Naive B cell (primary cell): ENCODE measurements at places on chromosomes 2 and 18. TPM values are rescaled to one million over a fixed set of nuclear protein-coding genes. Genes with fewer than 3 reads are reported as not detected.

The IL1RL1 gene
- polyA plus RNA-seq, result not detected

DNA sequence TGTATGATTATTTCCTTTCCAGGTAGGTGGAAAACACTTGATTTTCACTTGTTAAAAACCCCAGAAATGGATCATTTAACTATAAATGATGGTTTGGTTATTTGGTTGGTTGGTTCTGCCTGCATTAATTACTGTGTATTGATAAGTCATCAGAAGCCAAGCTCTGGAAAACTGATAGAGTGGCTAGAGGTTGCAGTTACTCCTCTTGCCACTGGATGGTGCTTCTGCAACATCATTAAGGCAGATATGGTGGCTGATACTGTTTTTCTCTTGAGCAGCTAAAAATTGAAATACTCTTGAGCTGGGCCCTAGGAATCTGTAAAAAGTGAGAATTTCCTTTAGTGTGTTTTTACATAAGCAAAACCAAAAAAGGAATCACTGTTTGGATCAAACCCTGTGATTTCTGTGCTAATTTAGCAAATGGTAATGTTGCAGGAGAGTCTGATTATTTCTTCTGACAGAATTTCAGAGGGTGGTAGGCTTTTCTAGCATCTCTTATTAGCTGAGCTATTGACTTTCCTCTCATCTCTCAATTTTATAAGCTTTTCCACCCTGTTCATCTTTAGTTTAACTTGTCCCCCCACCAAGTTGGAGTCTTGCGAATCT lies 54.3 kb downstream of the RAB10 start:
- peak; percentile 5 for DNase-seq

DNA sequence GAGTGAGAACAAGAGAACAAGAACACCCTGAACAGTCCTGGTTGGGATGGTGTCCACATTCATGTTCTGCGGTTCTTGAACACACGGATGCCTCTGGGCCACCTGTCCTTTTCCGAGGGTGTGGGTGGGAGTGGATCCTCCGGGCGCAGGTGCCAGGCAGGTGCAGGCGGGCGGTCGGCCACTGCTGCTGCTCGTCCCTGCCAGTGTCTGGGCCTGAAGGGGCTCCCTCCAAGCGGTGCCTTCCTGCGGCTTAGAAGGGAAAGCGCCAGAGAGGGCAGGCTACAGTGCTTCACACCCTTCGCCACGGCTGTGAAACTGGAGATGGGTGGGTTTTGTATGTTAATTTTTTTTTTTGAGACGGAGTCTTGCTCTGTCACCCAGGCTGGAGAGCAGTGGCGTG lies 8.0 kb upstream of the D2HGDH start:
- DNase-seq, result no peak

The EVA1A gene
- 0.27 TPM for polyA plus RNA-seq

- DNase-seq, result no peak
These were observed 255.7 kb downstream of the DSEL start for GRCh38 chr18:67260841-67261240.

- DNase-seq, result no peak
These were observed 21.3 kb downstream of the MALT1 start for GRCh38 chr18:58692422-58693185.

GRCh38 chr2:60570251-60570650 lies 16.8 kb upstream of the BCL11A start:
- no peak for DNase-seq

The CCDC68 gene
- polyA plus RNA-seq, result not detected

GRCh38 chr2:130790804-130791616 lies 35.7 kb downstream of the AMER3 start:
- DNase-seq, result no peak

GRCh38 chr18:73859837-73860397 lies 287.7 kb downstream of the FBXO15 start:
- DNase-seq, result no peak

The EGR4 gene
- polyA plus RNA-seq, result not detected

DNA sequence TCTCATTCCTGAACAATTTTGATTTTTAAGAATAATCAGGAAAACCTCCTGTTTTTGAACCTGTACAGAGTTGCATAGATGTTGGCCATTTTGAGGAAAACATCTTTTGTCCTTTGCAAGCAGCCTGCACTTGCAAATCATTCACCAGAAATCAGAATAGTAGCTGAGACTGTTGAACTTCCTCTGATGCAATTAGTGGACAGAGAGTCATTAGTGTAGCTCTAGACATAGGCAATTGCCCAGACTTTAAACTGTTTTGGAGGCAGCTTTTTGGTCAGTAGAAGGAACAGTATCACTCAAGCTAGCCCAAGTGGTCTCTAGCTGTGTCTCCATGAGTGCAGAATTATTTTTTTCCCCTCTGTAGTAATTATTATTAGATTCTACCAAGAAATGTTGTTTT lies 326.1 kb downstream of the PIK3C3 start:
- DNase-seq, result no peak

The THSD7B gene
- polyA plus RNA-seq, result not detected

- no peak for DNase-seq
These were observed 46.5 kb upstream of the MYCN start for GRCh38 chr2:15893689-15894480.

DNA sequence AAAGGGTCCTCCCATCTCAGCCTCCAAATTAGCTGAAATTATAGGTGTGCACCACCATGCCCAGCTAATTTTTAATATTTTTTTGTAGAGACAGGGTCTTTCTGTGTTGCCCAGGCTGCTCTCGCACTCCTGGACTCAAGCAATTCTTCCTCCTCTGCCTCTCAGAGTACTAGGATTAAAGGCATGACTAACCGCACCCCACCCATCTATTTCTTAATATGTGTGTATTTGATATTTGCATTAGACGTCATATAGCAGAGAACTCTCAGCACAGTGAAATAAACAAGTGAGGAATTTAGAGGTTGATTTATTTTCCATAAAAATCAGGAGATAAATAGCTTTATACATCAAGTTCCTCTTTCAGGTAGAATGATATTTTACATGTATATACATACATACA lies 213.5 kb downstream of the FSIP2 start:
- DNase-seq, result no peak

GRCh38 chr2:231133365-231134099 lies 8.7 kb upstream of the HTR2B start:
- no peak for DNase-seq

DNA sequence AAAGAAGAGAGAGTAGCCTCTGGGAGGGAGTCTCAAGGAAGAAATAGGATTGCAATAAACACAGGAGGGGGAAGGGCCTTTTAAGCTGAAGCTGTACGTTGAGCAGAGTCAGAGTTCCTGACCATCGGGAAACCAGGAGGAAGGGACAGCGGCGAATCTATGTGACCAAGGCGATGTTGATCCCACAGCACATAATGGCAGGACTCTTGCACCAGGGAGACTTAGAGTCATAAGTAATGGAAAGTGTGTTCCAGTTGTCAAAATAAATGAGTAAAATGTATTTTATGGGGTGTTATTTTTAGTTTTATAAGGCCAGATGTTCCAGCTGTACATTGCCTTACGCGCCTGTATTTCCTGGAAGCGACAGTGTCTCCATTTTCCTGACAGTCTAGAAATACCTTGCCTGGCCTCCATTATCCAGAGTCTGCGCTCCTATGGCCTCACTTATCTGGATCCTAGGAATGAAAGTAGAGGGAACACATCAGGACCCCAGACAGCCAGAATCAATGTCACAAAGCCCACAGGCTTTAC lies 152.8 kb upstream of the COPS8 start:
- no peak for DNase-seq

The PAX3 gene
- not detected for polyA plus RNA-seq

The C2orf81 gene
- polyA plus RNA-seq, result 8.8 TPM

DNA sequence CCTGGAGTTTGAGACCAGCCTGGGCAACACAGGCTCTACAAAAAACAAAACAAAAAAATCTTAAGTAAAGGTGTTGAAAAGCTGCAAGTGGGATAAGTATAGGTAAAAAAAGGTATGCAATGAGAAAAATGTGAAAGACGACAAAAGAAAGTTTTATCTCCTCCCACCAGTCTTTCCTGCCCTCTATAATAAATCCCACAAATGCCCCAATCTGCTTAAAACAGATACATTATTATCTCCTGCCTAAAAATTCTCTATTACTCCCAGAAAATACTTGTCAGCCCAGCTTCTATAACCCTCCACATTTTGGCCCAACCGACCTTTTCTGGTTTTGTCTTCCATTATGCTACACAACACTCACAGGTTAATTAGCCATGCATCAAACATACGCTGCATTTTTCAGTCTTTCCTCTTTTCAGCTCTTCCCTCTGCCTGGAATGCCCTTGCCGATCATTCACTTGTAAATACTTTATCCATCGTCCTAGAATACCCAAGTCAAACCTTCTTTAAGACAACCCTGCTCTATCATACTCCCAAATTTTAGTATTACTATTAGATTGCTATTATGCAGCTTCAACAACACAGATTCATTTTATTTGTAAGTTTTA lies 10.8 kb downstream of the ASXL2 start:
- no peak for DNase-seq

GRCh38 chr2:100999995-101000394 lies 2.1 kb upstream of the RPL31 start:
- no peak for DNase-seq

GRCh38 chr2:61753512-61753911 lies 100.3 kb downstream of the FAM161A start:
- DNase-seq, result no peak

The CAPN13 gene
- polyA plus RNA-seq, result not detected

DNA sequence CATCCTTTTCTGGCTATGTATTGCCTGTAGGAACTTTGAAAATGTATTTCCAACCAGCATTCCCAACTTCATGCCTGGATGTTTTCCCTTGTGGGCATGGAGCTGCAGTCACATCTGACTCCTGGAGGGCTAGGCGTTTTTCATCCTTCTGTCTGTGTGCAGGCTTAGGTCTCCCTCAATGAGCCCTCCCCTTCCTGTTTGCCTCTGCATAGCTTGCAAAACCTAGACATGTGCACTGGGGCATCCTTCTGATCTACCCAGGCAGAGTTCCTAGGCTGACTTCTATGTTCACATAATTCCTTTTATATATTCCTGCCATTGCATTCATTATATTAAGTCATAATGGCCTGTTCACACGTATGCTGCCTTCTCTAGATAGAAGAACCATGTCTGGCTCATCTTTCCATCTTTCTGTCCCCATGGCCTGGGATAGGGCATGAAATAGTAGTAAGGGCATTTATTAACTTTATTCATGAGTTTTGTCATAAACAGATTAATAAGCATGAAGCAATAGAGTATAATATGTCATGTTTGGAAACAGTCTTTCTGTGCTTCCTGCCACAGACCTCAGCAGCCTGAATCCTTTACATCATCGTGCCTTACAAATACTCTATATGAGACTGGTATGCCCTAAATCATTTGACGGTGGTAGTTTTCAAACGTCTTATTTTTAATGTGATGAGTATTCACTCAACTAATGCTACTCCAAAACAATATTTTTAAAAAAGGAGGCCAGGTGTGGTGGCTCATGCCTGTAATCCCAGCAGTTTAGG lies 195.6 kb downstream of the TGIF1 start:
- DNase-seq, result no peak

GRCh38 chr2:180124273-180125139 lies 117.4 kb upstream of the CWC22 start:
- DNase-seq, result peak; percentile 37

- no peak for DNase-seq
These were observed 193.3 kb upstream of the SPHKAP start for GRCh38 chr2:228374741-228375140.

DNA sequence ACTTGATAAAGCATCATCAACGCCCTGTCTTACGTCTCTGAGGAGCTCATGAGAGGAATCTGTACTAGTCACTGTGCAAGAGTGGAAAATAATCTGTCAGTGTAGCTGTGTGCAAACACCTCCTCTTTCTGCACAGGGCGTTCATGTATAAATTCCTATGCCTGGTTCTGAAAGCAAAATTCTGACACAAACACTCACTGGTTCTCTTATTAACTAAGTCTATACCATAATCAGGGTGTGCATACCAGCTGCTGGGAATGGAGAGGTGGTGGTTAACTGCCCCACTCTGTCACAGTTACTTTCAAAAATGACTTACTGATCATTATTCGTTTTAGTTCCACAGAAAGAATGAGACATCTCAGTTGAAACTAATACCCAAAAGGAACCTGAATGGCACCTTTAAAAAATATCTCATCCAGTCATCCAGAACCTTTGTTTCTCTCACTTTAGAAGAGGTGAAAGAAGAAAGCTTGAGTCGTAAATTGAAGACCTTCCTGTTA lies 35.7 kb downstream of the STK39 start:
- DNase-seq, result no peak

The C2orf92 gene
- 0.60 TPM for polyA plus RNA-seq

DNA sequence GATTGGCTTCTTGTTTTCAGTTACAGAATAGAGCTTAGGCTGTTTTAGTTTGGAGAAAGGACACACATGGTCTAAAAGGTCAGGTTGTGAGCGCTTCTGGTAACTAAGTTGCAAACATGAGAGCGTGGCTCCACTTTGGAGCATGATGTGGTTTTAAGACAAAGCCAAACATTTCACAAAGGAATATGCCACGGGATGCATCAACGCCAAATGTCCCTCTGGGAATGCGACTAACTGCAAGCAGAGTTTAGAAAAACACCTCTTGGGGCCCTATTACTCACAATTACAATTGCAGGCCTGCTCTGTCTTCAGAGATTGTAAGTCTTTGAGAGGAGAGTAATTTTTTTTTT lies 25.4 kb downstream of the MYO7B start:
- DNase-seq, result no peak

The CCDC150 gene
- polyA plus RNA-seq, result 0.44 TPM

DNA sequence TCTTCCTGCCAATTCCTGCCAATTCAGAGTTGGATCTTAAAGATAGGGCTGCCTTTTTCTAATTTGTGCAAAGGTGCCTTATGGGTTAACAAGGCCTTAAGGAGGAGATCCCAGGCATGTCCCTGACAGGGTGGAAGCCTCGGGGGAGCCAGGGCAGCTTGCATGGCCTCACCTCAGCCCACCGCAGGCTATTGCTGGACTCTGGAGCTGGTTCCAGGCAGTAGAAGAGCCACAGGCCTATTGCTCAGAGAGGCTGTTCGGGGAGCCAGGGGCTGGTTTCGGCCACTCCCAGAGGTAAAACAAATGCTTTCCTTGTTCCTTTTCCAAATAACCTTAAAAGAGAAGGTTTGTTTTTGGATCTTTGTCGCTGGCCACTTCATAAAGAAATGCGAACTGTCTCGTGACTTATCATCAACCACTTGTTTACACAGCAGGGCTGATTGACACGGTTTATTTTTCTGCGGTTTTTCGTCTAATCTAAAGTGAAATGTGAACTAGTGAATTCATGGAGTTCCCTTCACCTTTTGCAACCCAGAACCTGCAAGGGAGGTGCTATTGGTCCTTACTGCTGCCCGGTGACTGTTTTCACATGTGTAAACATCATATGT lies 108.6 kb downstream of the APOB start:
- no peak for DNase-seq

GRCh38 chr2:199989822-199990221 lies 34.4 kb downstream of the MAIP1 start:
- DNase-seq, result no peak

DNA sequence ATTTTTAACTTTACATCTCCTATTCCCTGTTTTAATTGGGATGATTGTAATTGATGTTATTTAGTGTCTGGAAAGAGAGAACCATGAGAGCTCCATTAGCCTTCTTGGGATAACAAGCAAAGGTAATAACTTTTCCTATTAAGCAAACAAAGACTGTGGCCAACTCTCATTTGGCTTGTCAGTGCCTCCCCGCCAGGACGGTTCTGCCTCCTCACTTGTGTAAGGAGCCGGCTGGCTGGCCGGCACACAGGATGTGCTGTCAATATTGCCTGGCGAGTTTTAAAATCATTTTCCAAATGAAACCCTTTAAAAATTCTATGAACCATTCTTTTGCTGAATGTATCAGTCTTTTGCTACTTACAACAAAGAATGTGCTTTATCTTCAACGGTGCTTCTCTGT lies 898.3 kb downstream of the CPS1 start:
- no peak for DNase-seq
